ENCODE measurements at places on chromosomes 12 and 14.

DNA sequence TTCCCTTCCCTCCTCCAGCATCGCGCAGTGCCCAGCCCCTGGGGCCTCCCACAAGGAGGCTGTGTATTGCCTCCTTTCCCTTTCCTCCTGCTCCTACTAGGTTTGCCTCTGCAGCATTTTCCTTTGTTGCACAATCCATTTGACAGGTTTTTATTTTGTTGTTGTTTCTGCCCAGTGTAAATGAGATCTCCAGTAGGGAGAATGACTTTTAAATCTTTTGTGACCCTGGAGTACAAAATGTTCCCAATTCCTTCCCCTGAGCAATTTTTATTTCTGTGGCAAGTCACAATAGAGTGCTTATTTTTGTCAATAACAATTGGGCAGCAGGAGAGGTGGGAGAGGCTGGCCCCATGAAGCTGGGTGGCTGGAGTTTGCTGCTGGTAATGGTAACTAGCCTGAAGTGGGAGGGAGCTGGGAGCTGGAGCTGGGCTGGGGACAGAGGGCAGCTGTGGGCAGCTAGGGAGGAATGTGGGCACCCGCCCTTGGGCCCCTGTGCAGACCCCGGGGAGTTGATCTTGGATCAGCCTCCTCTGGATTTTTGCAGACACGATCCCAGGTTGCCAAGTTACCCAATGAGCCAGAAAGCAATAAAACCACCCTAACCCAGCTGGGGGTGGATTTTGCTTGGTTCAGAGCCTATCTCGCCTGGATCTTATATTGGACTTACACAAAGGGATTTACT lies 160.1 kb downstream of the KTN1 start:
- DNase-seq: no peak

DNA sequence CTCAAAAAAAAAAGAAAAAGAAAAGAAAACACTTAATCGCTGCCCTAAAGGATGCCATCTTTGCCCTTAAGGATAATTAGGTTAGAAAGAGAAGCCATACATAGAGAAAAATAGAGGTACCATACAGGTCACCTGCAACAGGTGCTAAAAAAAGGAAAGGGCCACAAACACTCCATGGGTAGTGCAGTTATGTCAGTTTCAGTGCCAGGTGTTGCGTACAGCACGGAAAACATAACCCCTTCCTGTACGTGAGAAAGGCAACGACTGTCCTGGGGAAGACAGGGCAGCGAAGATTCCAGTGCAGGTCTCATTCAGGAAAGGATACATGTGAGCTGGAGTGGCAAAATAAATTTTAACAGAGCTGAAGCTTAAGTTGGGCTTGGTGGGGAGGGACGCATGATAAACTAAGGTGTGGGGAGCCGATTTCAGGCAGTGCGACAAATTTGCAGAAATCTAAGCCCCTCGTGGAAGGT lies 553 bp upstream of the DAZAP2 start:
- no peak for DNase-seq

- DNase-seq: no peak
Observed at GRCh38 chr12:52604859-52605258, 3.6 kb upstream of the KRT72 start.

DNA sequence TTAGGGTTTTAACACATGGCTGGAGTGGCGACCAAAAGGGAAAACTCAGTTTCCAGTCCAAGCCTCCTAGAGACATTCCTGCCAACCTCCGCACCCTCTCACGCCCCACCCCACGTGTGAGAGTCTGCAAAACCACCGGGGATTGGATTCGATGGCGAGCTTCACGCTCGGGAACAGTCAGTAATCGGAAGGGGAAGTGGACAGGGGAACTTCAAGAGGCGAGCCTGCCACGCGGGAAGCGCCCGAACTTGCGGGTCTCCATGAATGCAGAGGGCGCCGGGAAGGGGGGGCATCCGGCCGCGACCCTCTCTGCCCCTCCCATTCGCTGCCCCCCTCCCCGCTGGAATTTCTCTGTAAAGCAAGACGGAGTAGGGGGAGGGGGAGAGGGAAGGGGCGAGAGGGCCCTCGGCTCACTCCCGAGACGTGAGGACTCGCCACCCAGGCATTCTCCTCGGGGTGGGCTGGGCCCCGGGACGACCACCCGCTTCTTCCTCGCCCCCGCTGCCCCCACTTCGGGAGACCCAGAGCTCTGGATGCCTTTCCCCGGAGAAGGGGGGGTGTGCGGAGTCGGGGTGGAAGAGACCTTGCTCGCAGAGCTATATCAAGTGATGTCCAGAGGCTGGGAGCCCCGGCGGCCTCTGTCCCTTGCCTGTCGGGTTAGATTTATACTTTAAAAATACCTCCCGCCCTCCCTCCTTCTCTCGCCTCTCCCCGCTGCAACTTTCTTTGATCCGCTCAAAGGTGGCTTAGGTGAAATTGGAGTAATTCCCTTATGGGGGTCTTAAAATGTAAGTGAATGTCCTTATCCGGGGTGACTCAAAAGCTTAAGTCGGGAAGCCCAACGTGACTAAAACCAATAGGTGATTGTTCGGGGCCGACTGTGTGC lies 2.5 kb upstream of the CCND2 start:
- DNase-seq: peak; percentile 87

All from H7 (cell line).